Stimulated activated CD8-positive, alpha-beta memory T cell treated with anti-CD3 and anti-CD28 coated beads, Interleukin-4, amount 100 ng/mL, for 4 hours (primary cell): ENCODE measurements at places on chromosomes 2 and 18.

- DNase-seq: no peak
Observed at GRCh38 chr2:71788186-71788525, 334.8 kb downstream of the DYSF start.

DNA sequence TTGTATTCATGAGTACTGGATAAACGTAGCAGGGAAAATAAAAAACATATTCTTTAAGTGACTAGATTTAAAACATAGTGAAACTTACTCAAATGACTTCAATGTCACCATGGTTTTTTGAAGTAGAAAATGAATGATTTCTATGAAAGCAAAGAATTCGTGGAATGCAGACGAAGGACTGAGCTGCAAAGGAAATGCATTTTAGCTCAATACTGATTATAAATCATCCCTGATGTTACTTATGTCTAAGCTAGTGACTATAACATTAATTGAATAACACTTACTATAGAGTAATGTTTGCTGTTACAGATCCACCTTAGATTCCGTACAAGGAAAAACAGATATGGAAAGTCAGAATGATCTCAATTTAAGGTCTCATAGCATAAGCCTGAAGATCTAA is 1257.7 kb upstream of the CDH2 start:
- no peak for DNase-seq

DNA sequence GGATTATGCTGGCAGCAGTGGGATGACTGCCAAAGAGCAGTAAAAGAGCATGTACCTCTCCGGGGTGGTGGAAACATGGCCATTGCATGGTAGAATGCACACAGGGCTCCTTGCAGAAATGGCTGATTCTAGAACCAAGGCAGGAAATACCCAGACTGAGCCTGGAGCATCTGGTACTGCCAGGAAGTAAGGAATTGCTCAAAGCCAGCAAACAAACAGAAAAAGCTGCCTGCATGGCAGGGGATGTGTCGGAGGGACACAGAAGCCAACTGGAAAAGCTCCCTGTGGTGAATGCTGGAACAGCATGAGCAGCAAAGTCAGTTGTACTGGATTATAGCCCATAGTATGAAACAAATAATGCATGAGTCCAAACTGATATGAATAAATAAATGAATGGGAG is 78.0 kb upstream of the NFATC1 start:
- no peak for DNase-seq

DNA sequence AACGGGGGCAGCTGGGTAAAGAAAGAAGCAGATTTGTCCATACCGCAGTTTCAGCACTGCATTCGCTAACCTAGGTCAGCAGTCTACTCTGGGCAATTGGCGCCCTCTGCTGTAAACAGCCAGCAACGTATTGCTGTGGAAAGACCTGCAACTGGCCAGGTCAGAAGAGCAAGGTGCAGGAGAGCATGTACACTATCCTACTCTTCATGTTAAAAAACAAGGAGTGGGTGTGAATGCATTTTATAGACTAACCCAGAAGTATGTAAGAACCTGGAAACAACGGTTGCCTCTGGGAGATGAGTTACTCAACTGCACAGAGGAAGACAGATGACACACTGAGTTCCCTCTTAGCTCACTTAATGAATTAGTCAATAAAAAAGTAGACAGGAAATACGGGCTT is 6.2 kb downstream of the MRPS5 start:
- DNase-seq: peak; percentile 49

- DNase-seq: no peak
Observed at GRCh38 chr2:206316141-206316540, 41.7 kb downstream of the ZDBF2 start.

- DNase-seq: no peak
Observed at GRCh38 chr2:5664278-5664681, 27.9 kb upstream of the SOX11 start.

DNA sequence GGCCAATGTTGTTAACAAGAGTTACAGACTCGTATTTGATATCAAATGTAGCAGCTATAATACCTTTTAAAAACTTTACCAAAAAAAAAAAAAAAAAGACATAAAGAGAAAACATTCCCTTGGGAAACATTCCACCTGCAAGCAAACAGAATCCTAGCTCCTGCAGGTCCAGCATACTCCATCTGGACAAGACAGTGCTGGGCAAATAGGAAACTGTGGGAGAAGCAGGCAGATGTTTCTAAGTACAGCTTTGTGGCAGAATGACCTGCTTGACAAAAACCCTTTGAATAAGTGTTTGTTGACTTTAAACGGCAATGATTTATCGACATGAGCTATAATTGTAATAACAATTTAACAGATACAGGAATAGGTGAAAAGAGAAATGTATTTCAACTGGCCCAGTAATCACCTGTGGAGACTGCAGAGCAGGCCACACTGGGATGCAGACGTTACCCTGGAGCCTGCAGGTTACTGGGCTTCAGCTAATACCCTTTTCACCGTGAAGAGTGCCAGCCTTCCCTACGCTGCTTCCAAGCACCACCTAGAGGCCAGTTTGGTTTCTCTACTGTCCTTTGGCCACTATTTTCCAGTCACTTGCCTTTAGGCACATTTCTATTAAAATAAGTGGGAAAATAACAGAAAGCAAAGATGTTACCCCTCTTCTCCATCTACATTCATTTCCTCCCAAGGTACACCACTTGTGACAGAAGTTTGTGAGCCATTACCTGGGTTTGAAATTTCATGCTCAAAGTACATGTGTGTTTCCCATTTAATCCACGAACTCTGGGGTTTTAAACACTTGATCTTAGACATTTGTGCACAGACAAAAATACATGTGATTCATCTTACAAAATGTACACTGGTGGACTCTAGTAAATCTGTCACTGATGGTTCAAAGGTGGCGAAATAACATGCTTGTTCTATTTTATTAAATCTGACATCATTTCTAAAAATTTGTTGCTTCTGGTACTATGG is 96.9 kb upstream of the ZNF397 start:
- DNase-seq: no peak

- no peak for DNase-seq
Observed at GRCh38 chr18:27276886-27277285, 91.8 kb upstream of the CHST9 start.
